Stimulated activated CD4-positive, alpha-beta T cell treated with anti-CD3 and anti-CD28 coated beads, Interleukin-4, amount 100 ng/mL, for 4 hours (primary cell): ENCODE measurements at places on chromosomes 7 and 10.

- DNase-seq, result no peak
Measured at GRCh38 chr7:28075674-28076358, 104.8 kb downstream of the JAZF1 start.

- no peak for DNase-seq
Measured at GRCh38 chr7:51451751-51452476, 135.3 kb upstream of the COBL start.

- DNase-seq, result no peak
Measured at GRCh38 chr10:66148312-66148711, 777.5 kb upstream of the LRRTM3 start.

GRCh38 chr10:61633665-61634064 is 29.1 kb upstream of the CABCOCO1 start:
- DNase-seq, result no peak

- DNase-seq, result no peak
Measured at GRCh38 chr10:31000867-31001266, 30.8 kb downstream of the ZNF438 start.

GRCh38 chr7:48959676-48960075 is 35.3 kb downstream of the CDC14C start:
- no peak for DNase-seq

DNA sequence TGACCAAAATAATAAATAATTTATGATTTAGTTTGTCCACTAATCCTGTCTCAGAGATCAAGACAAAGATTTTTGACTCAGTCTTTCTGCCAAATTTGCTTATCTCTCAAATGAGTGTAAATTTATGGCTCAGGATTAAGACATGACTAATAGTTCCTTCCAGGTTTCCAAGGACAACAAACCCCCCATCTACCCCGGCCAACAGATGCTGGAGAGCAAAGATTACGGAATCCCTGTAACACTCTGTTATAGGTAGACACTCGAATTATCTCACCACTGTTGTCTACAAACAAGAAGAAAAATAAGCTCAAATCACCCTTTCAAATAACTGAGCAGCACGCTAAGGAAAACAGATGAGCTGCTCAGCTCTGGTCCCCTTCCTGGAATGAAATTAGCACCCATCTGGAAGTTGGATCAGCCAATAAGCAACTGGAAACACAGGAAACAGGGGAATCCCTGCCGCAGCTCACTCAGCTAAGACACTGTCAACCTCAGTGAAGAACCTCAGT is 56.8 kb upstream of the SVIL start:
- no peak for DNase-seq

DNA sequence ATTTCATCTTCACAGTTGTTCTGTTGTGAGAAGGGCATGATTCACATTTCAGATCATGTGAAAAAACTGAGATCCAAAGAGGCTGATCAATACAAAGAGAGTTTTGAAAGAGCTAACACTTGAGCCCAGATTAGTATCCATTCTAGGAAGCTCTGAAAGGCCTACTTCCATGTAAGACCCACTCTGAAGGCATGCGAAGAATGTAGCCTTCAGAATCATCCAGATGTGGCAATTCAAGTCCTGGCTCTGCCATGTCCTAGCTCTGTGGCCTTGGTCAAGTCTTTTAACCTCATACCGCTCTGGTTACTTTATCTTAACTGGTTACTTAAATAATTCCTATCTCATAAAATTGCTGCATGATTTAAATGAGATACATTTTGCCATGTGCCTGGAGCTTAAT is 111.1 kb downstream of the FZD1 start:
- DNase-seq, result no peak

DNA sequence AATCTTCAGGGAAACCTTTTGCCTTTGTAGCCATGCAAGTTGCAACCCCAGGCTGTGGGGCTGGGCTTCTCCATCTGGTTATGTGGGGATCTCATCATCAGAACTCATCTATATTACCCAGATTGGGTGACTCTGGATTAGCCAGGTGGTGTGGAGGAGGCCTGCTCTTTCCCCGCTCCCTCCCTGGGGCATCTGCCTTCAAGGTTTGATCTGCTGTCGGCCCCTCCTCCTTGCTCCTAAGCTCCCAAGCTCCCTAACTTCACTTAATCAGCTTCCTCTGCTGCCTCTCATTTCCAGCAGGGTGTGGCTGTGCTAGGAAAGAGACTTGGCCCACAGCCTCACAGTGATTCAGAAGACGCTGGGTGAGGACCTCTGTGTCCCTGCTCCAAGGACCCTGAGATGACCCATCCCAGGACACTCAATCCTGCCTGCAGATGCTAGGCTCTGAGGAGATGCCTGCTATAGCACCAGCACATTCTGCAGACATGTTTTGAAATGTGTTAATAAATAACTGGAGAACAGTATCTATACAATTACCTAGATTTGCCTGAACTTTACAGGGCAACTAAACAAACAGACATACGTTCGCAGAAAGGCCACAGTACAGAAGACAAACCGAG is 392.1 kb upstream of the PODXL start:
- DNase-seq, result no peak

DNA sequence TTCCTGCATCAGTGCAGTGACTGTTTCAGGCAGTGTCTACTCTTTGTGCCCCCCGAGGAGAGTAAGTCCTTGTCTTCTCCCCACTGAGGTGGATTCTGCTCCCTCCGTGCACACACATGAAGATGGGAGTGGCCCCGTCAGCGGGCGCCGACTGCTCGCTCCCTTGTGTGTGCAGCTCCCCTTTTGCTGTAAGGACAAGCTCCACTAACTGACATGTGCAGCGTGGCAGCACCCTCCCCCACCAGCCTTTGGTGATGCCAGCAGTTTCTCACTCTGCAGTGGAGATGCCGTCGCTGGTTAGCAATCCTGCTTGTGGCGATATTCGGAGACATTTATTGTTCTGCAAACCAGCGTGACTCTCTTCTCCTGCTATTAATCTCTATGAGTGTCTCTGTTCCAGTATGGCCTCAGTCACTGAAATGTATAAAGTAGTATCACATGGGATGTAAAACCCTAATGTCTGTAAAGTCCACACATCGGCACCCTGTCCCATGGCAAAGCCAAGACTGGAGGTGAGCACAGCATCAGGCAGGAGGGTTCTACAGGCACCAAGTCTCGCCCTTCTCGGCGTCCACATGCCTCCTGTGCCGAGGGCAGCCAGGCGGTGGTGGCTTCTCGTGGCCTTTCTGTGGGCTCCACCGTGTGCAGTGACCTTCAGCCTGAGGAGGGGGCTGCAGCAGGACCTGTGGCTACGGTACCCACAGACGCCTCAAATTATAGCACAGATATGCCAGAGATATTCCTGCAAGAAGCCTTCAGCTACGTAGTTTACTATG is 202.7 kb downstream of the EBF3 start:
- no peak for DNase-seq

- no peak for DNase-seq
Measured at GRCh38 chr7:47335557-47336471, 246.1 kb downstream of the TNS3 start.

DNA sequence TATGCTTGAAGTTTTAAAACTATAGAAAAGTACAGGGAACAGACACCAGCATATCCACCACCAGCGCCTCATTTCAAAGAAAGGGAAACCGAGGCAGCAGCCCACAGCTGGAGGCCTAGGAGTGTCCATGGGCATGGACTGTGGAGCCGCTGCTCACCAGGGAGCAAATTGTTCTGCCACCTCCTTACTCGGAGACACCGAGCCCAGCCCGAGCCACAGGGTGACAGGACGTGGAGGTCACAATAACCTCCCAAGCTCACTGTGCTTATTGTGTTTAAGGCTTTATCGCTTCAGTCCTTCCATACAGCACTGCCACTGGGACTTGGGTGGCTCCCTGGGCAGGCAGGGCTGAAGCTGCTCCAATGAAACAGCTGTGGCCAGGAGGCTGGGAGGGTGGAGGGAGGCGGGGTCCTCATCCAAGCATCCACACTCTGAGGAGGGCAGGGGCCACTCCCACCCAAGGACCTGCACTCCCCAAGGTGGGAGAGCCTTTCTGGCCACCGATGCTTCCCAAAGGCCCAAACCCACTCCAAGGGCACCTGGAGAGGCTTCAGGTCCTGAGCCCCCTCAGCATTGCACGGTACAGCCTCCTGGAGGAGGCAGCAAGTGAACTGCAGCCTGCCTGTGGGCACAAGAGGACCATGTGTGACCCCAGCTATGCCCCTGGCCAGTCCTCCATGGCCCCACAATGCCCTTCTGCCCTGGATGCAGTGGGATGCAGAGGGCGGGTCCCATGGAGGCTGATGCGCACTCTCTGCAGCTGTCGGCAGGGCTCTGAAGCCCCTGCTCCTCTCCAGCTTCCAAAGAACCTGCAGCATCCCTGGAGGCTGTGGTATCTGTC is 38.7 kb upstream of the RET start:
- DNase-seq, result no peak

GRCh38 chr7:44072364-44073231 is 7.2 kb upstream of the PGAM2 start:
- no peak for DNase-seq

DNA sequence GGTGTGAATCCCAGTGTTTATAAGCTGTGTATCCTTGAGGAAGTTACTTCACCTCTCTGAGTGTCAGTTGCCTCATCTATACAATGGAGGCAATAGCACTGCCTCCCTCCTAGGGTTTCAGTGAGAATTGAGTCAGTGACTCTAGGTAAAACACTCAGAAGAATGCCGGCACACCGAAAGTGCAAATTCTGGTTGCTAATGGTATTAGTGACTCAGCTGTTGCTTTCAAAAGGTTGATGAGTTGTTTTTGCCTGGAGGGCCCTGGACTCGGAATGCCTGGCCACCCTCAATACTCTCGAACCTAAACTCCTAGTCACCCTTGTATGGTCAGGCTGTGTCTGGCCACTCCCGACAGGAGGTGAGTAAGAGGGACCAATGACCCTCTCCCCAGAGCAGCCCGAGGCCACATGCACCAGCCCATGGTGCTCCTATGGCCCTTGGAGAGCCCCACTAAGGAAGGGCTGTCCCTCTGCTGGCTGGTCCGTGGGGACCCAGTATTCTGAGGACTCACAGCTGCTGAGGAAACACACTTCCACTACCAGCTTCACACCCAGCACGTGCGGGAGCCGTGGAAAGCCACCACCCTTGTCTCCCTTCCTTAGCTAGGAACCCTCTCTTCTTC is 60.2 kb downstream of the CALML3 start:
- DNase-seq, result no peak

- DNase-seq, result no peak
Measured at GRCh38 chr7:50292763-50293162, 11.8 kb upstream of the IKZF1 start.

DNA sequence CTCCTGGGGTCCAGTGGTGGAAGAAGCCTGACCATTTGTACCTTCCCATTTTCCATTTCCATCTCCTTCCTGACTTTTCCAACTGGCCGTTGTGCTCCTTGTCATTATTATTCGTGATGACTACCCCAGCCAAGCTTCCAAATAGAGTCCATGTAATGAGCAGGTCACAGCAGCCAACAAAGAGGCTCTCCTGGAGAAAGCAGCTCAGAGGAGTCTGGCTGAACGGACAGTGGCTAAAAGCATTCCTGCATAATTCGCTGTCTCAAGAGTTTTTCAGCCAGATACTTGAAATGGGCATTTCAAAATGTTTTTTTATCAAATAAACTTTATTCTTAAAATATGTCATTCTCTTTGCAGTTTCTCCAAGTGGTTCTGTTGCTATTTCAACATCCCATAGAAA is 458.6 kb downstream of the INHBA start:
- no peak for DNase-seq

GRCh38 chr10:48580236-48580635 is 24.6 kb downstream of the ARHGAP22 start:
- no peak for DNase-seq

DNA sequence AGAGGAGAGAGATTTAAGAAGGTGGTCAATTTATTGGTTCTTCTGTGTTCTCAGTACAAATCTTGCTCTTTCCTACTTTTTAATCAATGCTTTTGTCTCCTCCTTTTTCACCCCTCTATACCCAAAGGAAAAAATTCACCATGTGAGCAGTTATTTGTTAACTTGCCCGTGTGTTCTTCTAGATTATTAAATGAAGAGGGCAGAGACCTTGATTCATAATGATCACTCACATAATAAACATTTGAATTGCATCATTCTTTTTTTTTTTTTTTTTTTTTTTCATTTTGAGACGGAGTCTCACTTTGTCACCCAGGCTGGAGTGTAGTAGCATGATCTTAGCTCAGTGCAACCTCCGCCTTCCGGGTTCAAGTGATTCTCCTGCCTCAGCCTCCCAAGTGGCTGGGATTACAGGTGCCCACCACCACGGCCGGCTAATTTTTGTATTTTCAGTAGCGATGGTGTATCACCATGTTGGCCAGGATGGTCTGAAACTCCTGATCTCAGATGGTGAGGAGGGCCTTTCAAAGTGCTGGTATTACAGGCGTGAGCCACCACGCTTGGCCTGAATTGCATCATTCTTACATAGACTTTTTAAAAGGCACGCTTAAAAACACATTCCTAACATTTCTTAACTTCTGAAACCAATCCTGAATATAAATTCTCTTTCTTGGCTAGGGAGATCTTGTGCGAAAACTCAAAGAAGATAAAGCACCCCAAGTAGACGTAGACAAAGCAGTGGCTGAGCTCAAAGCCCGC is 3.6 kb downstream of the GARS1 start:
- DNase-seq, result no peak

GRCh38 chr10:89147256-89147655 is 59.9 kb downstream of the CH25H start:
- DNase-seq, result no peak

DNA sequence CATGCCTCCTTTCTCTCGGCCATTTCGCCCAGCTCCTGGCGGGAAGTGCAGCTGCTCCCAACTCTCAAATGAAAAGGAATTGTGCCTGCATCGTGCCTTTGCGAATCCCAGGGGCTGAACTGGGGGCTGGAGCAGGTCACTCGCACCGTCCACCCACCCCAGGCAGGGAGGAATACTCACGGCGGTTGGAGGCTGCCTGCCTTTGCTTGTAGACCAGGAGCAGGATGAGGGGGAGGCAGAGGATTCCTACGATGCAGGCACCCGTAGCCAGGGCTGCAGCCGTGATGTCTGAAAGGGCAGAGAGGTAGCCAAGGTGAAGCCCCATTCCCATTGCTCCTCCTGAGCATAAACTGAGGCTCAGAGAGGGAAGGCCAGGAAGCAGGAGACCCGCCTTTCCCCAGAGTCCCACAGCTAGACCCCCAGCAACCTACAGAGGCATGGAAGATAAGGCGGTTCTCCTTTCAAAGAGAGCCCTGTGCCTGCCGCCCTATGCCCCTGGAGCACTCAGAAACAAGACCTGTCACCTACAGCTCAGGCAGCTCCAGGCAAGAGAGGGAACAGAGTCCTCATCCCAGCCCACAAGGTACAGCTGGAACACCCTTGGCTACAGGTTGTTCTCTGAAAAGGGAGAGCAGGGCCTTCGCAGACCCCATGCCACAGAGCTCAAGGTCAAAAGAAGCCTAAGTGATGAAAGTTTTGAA is 18.0 kb downstream of the VSIR start:
- DNase-seq, result no peak
